ENCODE measurements at places on chromosomes 5 and 9.
A peak's percentile ranks its signal among the peaks of the same experiment; 100 is the strongest.

- no peak for DNase-seq
These were observed 115.4 kb upstream of the FBXL7 start for GRCh38 chr5:15384581-15384980.

DNA sequence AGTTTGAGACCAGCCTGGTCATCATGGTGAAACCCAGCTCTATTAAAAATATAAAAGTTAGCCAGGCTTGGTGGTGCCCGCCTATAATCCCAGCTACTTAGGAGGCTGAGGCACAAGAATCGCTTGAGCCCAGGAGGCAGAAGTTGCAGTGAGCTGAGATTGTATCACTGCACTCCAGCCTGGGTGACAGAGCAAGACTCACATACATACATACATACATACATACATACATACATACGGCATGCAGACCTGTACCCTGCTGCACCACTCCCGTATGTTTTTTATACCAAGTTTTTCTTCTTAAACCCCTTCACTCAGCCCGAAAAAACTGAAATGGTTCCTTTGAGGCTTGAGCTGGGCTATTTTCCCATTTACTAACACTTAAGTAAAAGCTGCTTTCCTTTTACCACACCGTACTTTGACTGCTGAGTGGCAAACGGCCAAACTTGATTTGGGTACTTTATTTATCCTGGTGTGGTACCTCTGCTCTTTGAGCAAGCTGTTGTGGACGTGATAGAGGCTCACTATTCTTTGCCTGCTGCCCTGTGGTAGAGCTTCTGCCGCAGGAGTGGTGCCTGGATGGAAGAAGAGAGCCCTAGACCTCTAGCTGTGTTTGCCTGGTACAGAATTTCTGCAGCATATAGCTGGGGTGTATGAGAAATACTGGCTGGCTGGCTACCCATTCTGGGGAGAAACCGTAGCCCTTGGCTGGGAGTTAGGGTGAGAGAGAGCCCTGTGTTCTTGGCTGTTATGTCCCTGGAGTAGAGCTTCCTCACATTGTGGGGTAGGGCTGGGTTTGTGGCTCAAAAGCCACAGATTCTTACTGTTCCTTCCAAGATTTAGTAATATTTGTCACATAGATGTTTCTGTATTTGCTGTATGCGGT, 19.4 kb downstream of the IPO11 start:
- DNase-seq: no peak

DNA sequence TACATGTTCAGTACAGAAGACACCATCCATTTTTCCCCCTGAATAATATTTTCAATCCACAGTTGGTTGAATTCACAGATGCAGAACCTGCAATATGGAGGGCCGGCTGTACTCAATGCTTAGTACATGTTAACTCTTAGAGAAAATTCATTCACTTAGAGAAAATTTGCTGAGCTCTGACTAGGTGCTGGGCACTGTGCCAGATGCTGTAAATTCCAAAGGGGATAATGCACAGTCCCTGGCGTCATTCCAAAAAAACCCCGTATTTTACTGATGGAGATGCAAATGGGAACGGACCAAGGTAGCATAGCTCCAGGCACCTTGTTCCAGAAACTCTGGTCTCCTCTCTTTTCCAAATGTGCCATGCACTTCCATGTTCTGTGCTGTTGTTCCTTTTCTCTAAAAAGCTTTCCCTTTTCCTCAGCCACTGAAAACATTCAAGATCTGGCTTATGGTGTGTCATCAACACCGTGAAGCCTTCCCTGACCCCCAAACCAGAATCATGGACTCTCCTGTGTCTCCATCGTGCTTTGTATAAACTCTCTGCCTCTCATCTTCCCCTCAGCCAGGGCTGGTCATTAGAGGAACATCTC, 55.7 kb upstream of the COL15A1 start:
- no peak for DNase-seq

DNA sequence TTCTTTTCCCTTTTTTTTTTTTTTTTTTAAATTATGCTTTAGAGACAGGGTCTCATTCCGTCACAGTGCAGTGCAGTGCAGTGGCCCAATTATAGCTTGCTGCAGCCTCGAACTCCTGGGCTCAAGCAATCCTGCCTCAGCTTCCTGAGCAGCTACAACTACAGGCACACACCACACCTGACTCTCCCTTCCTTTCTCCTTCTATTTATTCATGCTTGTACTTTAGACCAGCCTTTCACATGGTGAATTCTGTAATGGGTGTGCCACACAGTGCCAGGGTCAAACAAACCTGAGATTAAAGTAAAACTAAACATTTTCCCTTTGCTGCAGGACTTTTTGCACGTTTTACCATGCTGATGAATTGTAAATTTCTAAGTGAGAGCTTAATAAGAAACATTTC, 8.0 kb downstream of the SH3RF2 start:
- DNase-seq: no peak

DNA sequence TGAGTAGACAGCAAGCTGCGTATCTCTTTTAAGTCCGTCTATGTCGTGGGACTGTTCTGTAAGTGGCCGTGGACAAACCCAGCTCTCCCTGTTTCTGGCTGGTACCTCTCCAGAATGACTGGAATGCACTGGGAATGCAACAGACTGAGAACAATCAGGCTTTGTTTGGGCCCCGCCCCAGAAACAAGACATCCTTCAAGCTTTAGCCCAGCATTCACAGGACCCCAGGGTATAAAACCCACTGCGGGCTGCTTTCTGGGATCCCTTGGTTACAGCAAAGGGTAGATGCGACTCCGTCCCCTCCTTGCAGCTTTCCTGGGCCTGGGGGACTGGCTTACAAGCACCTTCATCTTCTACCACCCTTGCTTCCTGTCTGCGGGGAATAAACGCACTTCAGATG, 45.6 kb upstream of the SPTLC1 start:
- no peak for DNase-seq

- peak; percentile 24 for DNase-seq
These were observed 32.3 kb upstream of the NRG2 start for GRCh38 chr5:140075371-140075770.

DNA sequence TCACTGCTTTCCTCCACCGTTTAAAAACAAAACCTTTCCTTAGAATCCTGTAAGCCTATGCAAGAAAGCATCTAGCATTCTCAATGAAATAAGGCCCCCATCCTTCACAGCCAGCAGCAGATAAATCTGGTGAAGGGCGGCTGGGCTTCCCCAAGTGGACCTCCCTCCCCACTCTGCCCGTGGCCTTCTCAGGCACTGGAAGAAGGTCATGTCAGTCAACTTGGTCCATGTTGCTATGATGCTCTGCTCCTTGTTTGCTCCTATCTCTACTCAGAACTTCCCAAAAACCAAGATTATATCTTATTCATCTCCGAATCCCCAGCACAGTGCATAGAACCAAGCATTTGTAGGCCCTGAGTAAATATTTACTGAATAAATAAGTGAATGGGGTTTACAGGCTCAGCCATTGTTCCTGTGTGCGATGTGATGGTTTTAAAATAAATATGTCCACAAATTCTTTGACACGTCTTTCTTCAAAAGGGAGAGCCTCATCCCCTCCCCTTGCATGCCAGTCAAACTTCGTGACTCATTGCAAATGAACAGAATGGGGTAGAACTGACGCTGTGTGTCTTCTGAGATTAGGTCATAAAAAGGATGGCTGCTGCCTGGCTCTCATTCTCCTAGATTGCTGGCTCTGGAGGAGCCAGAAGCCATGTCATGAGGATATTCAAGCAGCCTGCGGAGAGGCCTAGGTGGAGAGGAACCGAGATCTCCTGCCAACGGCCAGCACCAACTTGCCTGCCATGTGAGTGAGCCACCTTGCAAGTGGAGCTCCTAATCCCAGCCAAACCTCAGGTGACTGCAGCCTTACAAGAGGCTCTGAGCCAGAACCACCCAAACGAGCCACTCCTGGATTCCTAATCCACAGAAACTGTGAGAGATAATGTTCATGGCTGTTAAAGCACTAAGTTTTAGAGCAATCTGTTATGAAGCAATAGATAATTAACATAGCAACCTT, 70.5 kb downstream of the MED27 start:
- DNase-seq: peak; percentile 54

GRCh38 chr5:22708770-22709328, 144.3 kb downstream of the CDH12 start:
- no peak for DNase-seq

- no peak for DNase-seq
These were observed 47.9 kb downstream of the OLFM1 start for GRCh38 chr9:135135171-135135928.

- DNase-seq: no peak
These were observed at the start of gene CKMT2 for GRCh38 chr5:81233080-81233634. Gene CKMT2 (plus strand): TSS chr5:81233322. CDS start chr5:81251133, 17,811 bp downstream.

DNA sequence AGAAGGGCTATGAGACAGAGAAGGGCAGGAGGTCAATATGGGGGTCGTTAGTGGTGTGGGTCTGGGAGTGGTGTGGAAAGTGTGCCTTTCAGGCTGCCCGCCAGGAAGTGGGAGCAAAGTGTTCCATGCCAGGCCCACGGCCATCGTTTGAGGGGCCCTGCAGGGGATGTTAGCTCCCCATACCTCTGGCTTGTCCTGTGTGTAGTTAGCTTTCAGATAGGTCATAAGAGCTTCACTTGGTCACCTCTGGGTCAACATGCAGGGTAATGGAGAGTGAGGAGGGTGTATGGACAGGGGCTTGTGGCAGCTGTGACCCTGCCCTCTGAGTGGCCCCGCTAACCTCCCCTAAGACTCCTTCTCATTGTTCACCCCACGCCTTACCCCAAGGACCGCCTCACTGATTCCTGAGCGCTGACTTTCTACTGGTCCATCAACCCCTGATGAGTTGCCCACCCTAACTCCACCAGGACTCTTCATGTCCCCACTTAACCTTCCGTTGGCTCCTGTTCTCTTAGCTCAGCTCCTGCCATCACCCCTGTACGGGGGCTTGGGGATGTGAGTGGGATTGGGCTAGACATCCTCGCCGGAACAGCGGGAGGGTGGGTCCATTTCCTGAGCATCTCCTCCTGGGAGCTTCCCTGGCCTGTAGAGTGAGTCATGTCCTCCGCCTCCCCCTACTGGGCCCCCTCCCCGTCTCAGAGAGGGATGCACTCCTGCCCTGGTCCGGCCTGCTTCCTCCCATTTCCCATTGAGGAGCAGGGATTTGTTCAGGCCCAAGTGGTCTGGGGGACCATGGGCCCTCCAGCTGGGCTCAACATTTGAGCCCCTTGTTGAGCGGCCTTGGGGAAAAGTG, 125.7 kb downstream of the FGF18 start:
- DNase-seq: no peak

DNA sequence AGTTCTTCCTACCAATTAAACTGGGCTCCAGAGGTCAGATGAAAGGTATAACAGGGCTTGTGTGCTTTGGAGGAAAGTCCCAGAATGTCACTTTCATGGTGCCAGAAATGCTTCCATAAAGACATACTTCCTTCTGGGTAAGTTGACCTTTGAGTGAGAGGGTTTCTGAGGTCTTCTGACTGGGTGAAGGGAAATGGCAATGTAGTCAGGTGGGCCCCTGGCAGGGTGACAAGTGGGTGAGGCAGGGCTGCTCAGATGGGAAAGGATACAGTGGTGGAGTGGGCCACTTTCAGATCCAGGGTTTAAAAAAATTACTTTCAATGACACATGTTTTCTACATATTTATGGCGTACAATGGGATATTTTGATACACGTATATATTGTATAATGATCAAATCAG, 136.5 kb upstream of the PITX1 start:
- no peak for DNase-seq

DNA sequence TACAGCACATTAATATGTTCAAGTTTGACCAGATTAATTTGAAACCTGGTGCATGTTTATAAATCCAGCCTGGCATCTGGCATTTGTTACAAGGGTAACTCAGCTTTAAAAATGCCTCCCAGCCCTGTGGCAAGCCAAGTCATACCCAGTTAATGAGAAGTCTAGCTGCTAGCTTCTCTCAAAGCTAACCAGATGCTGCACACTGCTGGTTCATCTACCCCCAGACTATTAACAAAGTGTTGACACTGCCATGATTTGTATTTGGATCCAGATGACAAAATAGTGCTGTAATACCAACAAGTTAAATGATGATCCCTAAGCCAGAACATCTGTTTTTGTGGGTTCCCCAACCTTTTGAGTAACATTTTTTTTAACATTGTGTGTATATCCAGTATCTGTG, 573.7 kb upstream of the DAB2 start:
- DNase-seq: no peak

DNA sequence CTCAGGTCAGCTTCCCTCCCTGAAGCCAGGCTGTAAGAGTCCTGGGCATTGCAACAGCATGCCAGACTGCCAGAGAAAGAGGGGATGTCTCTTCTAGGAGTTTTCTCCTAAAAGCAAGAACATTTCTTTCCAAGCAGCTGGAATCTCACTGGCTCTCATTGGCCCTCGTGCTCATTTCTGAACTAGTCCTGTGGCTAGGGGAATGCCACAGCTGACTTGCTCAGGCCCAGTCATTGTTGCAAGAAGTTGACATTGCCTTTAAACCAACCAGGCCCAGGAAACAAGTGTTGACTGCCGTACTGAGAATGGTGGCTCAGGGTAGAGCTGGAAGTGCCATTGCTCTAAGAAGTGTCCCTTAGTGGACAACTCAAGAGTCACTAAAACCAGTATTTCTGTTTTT, 15.0 kb upstream of the CEP120 start:
- no peak for DNase-seq

GRCh38 chr5:38299585-38299984, 41.2 kb downstream of the EGFLAM start:
- DNase-seq: no peak

- no peak for DNase-seq
These were observed 31.0 kb upstream of the GARNL3 start for GRCh38 chr9:127233550-127233949.

GRCh38 chr5:150142959-150143349, 12.7 kb downstream of the PDGFRB start:
- peak; percentile 91 for DNase-seq

- DNase-seq: no peak
These were observed 150.6 kb downstream of the ERCC6L2 start for GRCh38 chr9:96025995-96026602.

- DNase-seq: peak; percentile 29
These were observed 16.1 kb downstream of the FBP1 start for GRCh38 chr9:94623253-94623652.

GRCh38 chr5:158786390-158786789, 313.3 kb downstream of the EBF1 start:
- no peak for DNase-seq

DNA sequence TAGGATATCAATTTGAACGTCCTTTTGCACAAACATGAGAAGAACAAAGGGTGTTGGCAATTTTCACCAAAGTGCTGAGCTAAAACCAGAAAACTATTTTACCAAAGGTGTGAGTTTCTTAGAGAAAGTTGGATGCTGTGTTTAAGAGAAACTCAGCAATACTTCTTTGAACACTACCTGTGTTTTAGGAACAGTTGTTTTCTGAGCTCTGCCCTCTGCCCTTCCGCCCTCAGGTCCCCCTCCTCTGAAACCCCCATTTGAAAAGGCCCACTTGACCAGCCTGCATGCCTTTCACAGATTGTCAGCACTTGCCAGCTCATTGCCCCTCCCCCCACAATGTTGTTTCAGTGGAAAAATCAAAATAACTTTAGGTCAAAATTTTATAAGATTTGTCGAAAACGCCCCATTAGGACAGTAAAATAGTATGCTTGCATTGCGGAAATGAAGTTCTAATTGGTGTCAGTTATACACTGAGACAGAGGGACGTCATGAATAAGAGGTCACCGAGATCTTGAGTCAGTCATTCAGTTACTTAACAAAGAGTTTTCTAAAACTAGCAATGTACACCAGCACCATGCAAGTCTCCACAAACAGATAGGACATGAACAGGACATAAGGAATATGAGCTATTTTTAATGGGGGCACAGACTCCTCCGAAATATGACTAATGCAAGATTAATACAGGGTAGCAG, 61.9 kb upstream of the IL7R start:
- DNase-seq: no peak

GRCh38 chr5:179262126-179262920, 82.9 kb downstream of the ADAMTS2 start:
- DNase-seq: no peak
